ENCODE measurements at places on chromosomes 6 and 20. TPM values are rescaled to one million over a fixed set of nuclear protein-coding genes. Genes with fewer than 3 reads are reported as not detected.

GRCh38 chr20:46117704-46118467 is at the start of gene CD40:
Gene CD40 (plus strand): TSS chr20:46118314. CDS start chr20:46118344, 30 bp downstream.
- peaks cover 7% of the 10 kb centered on the region for H3K4me1 ChIP-seq
- H3K36me3 ChIP-seq: no peaks in the 10 kb centered on the region
- H3K4me3 ChIP-seq: peak within 1 kb of the TSS; percentile 93
- peak; percentile 79 for DNase-seq

- peak overlapping the region; percentile 93 for H3K27ac ChIP-seq
- peak; percentile 86 for DNase-seq
- peak overlapping the region; percentile 91 for H3K4me3 ChIP-seq
- peaks cover 11% of the 10 kb centered on the region for H3K27me3 ChIP-seq
- peaks cover 1% of the 10 kb centered on the region for H3K36me3 ChIP-seq
Measured at GRCh38 chr20:3768342-3769130, 983 bp upstream of the ADISSP start.

DNA sequence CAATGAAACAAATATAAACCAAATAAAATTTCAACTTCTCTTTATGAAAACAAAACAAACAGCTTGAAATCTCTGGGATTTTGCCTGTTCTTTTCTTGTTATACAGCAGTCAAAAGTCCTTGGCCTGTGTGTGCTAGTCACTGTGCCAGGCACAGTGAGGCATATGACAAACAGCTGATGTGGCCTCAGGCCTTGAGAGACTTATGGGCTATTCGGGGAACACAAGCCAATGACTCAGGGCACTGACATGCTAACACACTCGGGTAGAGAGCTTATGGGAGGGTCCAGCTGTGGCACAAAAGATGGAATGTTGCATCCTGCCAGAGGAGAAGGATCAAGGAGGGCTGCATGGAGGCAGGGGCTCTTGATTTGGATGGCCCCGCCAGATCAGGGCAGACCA is 95.4 kb upstream of the NKX2-2 start:
- DNase-seq: no peak
- H3K4me3 ChIP-seq: no peak overlapping the region
- no peaks in the 10 kb centered on the region for H3K4me1 ChIP-seq
- no peak overlapping the region for H3K27ac ChIP-seq
- H3K27me3 ChIP-seq: peaks cover 10% of the 10 kb centered on the region

The PRND gene
- total RNA-seq: not detected

The SNX5 gene
- 131 TPM for total RNA-seq

DNA sequence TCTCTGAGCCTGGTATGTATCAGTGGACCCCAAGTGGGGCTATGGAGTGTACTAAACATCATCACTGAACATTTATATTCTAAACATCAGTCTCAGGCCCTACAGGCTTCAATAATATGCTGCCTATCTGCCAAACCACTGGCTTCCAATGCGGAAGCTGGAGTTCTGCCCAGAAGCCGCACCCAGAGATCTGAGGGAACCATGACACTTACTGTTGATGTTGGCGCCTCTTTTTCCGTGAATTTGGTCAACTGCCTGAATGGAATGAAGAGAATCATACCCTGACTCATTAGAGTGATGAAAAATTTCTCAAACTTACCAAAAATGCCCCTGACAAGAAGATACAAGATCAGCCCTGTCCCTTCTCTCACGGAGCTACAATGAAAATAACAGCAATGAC is 66.2 kb downstream of the SLC22A23 start:
- no peaks in the 10 kb centered on the region for H3K36me3 ChIP-seq
- DNase-seq: no peak
- no peak overlapping the region for H3K4me3 ChIP-seq
- H3K27ac ChIP-seq: no peak overlapping the region
- no peaks in the 10 kb centered on the region for H3K4me1 ChIP-seq
- H3K27me3 ChIP-seq: no peaks in the 10 kb centered on the region

The AIF1 gene
- total RNA-seq: 117 TPM

The BPIFB2 gene
- not detected for total RNA-seq

DNA sequence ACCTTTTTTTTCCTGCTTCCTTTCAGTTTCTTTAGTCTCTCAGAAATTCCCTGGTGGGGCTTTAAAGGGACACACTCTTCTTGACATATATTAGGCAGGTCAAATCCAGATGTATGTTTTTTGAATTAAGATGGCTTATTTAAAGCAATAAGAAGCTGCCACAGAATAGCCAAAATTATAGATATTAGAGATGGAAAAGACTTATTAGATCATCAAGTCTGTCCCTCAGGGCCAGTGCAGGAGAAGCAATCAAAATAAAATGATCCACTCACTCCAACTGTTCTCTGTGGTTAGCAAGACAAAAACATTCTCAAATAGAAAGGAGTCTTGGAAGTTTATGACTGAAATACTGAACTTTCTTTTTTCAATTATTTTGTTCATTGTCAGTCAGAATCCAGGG is 462.8 kb downstream of the CDC5L start:
- no peak overlapping the region for H3K4me3 ChIP-seq
- no peak overlapping the region for H3K27ac ChIP-seq
- peaks cover 4% of the 10 kb centered on the region for H3K4me1 ChIP-seq
- DNase-seq: no peak
- no peaks in the 10 kb centered on the region for H3K27me3 ChIP-seq
- H3K36me3 ChIP-seq: peaks cover 11% of the 10 kb centered on the region

The CRYBG1 gene
- total RNA-seq: 37.3 TPM

- no peak overlapping the region for H3K27ac ChIP-seq
- H3K27me3 ChIP-seq: no peaks in the 10 kb centered on the region
- H3K36me3 ChIP-seq: peaks cover 44% of the 10 kb centered on the region
- no peak for DNase-seq
Measured at GRCh38 chr6:36504181-36504580, 43.1 kb downstream of the STK38 start.

The MRAP2 gene
- total RNA-seq: not detected

DNA sequence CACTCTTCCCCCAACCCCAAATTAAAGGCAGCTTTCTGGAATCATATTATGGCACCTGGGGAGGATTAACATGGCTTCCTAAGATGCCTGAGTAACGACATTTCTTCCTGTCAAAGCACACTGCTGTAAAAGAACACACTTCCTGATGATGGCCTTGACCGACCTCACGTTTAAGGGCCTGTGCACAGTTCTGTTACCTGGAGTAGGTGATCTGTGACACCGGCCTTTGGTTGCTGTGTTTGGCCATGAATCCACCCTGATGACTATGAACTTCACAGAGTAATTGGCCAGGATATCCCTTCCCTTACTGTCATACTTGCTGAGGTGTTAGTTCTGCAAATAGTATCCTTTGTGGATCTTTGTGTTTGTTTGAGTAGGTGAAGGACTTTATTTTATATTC is 45.8 kb downstream of the PLCB4 start:
- H3K27ac ChIP-seq: no peak overlapping the region
- no peak overlapping the region for H3K4me3 ChIP-seq
- H3K4me1 ChIP-seq: no peaks in the 10 kb centered on the region
- DNase-seq: no peak
- H3K36me3 ChIP-seq: no peaks in the 10 kb centered on the region

The YIPF3 gene
- total RNA-seq: 71.8 TPM

The CLIC5 gene
- total RNA-seq: 6.0 TPM

GRCh38 chr20:23266530-23267398 is 83.8 kb upstream of the NXT1 start:
- no peaks in the 10 kb centered on the region for H3K36me3 ChIP-seq
- H3K27me3 ChIP-seq: no peaks in the 10 kb centered on the region
- DNase-seq: no peak

GRCh38 chr20:10605547-10606195 is 68.1 kb downstream of the JAG1 start:
- H3K27ac ChIP-seq: no peak overlapping the region
- H3K36me3 ChIP-seq: peaks cover 21% of the 10 kb centered on the region
- peaks cover 5% of the 10 kb centered on the region for H3K4me1 ChIP-seq
- no peak for DNase-seq

DNA sequence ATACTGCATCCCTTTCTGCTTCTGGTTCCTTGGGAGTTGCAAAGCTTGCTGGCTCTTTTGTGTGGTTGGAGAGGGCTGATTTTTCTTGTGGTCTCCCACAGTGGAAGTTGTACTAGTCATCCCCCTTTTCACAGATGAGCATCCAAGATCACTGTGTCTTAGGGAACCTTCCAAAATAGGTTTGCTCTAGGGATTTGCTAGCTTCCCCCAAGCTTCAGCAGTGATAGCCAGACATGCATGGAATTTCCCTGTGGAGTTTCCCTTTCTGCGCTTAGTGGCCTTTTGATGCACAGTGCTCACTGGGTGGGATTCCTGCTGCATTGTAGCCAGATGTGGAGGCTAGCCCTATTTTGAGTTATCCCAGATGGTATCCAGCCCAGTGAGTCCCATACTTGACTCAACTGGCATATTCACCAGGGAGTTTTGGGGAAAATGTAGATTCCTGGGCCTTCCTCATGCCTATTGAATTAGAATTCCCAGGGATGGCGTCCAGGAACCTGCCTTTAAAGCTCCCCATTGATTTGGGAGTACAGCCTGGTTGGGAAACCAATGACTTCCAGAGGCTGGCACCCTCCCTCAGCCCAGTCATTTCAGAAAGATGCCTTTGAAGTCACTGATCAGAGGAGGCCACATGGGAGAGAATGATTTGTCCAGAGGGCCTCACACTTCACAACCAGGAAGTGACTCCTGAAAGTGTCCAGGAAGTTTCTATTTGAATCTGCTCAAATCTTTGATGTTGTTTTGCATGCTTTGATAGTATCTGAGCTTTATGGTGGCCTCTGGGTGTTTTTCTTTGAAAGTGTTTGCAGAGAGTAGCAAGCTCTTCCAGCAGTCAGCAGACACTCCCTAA is 25.9 kb downstream of the PPARD start:
- H3K27me3 ChIP-seq: no peaks in the 10 kb centered on the region
- peak overlapping the region; percentile 46 for H3K27ac ChIP-seq
- peaks cover 40% of the 10 kb centered on the region for H3K36me3 ChIP-seq
- peaks cover 49% of the 10 kb centered on the region for H3K4me1 ChIP-seq
- no peak for DNase-seq

DNA sequence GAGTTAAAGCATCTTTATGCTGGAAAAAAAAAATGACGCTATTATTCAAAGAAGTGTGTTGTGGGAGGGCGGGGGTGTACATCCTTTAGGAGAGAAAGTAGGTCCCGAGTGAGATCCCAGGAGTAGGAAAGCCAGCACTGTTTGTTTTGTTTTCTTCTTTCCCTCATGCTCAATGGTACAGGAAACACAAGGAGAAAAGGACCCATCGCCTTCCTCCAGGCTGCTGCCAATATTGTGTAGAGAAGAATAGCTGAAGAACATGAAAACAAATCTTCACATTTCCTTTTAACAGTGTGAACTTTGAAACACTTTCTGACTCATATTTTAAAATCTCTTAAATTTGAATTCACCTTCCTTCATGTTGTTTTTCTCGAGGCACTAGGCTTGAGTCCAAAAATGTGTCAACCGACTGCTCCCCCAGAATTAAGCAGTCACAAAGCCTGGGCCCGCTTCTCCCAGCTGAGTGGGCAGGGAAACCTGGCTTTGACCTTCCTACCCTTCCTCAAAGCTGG is 22.3 kb downstream of the PPP1R16B start:
- peaks cover 51% of the 10 kb centered on the region for H3K4me1 ChIP-seq
- H3K27me3 ChIP-seq: no peaks in the 10 kb centered on the region
- H3K4me3 ChIP-seq: no peak overlapping the region
- DNase-seq: no peak

- H3K4me1 ChIP-seq: peaks cover 3% of the 10 kb centered on the region
- peaks cover 36% of the 10 kb centered on the region for H3K27me3 ChIP-seq
- DNase-seq: no peak
- no peak overlapping the region for H3K27ac ChIP-seq
- H3K36me3 ChIP-seq: peaks cover 2% of the 10 kb centered on the region
- H3K4me3 ChIP-seq: no peak overlapping the region
Measured at GRCh38 chr6:1317302-1317815, 5.5 kb downstream of the FOXQ1 start.

DNA sequence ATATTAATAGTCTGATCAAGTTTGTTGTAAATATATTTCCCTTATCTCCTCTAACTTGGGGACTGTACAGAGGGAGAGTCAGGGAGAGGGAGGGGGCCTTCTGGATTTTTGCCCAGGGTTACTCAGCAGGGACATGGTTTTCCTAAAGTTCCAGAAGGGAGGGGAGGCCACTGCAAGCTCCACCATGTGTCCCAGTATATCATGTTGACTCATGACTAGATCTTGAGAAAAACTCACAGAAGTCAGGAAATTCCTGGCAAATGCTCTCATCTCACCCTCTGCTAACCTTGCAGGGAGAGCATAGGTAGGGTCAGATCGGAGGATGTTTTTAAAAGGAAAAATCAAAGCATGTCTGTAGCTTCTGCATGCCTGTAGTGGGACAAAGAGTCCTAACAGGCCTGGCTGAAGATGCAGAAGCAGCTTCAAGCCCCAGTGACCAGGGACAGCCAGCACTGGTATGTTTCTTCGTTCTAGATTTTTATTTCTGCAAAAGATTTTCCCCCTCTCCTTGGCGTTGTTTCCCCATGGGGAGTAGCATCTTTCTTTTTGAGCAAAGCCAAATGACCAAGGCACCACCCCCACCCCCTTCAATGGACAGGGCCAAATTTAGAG is 272.9 kb upstream of the SUPT3H start:
- no peak for DNase-seq
- H3K4me3 ChIP-seq: no peak overlapping the region
- peaks cover 2% of the 10 kb centered on the region for H3K36me3 ChIP-seq
- H3K27me3 ChIP-seq: peaks cover 3% of the 10 kb centered on the region
- peaks cover 6% of the 10 kb centered on the region for H3K4me1 ChIP-seq
- no peak overlapping the region for H3K27ac ChIP-seq

The GPR63 gene
- total RNA-seq: 1.1 TPM

DNA sequence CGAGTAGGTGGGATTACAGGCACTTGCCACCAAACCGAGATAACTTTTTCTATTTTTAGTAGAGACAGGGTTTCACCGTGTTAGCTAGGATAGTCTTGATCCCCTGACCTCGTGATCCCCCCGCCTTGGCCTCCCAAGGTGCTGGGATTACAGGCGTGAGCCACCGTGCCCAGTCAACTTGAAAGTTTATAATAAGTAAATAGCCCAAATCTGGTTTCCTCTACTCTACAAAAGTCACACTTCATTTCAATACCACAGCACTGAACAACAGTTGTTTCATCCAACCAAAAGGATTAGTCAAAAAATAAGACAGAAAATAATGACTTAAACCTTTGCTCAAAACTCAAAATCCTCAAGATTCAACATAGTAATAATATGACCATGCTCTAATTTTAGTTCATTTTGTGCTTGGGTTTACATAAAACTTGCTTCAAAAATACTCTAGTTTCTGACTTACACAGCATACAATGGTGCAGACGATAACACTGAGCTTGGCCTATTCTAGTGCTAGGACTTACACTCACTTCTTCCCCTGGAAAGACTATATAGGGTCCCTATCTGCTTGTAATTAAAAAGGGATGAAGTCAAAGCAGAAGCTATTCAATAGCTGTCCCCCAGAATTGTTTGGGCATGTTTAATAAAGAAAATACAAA is 56.7 kb downstream of the NT5E start:
- H3K27me3 ChIP-seq: no peaks in the 10 kb centered on the region
- no peak for DNase-seq
- H3K27ac ChIP-seq: no peak overlapping the region
- no peak overlapping the region for H3K4me3 ChIP-seq

Measured in activated naive CD8-positive, alpha-beta T cell treated with anti-CD3 and anti-CD28 coated beads, Interleukin-2, amount 10 ng/mL, durations not matched to agents 7 days and 5 days (primary cell).